ENCODE measurements at places on chromosomes 12 and 14.

- DNase-seq, result peak; percentile 36
Observed at GRCh38 chr12:49703647-49704137, 3.5 kb downstream of the FMNL3 start.

DNA sequence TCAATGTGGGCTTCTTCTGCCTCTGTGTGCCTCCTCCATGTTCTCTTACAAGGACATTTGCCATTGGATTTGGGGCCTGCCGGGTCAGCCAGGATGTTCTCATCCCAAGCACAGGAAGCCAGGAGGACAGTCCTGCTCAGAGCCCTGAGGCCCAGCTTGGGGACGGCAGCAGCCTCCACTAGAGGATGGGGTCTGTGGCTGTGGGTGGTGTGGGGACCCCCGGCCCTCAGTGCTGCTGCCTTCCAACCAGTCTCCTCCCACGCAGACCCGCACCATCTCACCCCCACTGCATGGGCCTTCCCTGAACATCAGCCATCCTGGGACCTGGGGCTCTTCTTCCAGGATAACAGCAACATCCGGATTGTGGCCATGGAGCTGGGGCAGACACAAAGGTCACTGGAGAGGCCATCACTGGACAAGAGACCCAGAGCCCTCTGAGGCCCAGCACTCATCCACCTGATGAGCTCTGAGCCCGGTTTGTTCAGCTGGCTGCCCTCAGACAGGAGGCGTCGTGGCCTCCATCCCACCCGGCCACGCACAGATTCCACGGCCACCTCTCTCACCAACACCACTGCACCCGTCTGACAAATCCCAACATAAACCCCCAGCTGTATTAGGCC is 56.5 kb upstream of the C14orf180 start:
- DNase-seq, result no peak

DNA sequence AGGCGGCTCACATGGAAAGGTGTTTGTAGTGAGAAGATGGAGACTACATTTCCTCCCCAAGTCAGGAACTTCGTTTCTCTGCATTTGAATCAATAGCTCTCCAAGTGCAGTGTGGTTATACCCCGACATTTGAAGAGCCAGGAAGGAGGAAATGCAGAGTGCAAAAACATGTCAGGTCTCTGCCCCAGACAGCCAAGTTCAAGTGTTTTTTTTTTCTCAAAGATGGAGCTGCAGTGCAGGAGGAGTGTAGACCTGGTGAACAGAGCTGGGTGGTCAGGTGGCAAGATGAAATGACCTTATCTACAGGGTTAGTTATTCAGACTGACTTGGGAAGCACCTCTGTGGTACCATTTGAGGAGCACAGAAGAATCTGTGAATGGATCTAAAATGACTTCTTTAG is 21.3 kb downstream of the MLXIP start:
- DNase-seq, result no peak

- DNase-seq, result no peak
Observed at GRCh38 chr14:98965076-98965475, 306.9 kb downstream of the BCL11B start.

- no peak for DNase-seq
Observed at GRCh38 chr14:74109369-74109768, 24.6 kb downstream of the LIN52 start.

DNA sequence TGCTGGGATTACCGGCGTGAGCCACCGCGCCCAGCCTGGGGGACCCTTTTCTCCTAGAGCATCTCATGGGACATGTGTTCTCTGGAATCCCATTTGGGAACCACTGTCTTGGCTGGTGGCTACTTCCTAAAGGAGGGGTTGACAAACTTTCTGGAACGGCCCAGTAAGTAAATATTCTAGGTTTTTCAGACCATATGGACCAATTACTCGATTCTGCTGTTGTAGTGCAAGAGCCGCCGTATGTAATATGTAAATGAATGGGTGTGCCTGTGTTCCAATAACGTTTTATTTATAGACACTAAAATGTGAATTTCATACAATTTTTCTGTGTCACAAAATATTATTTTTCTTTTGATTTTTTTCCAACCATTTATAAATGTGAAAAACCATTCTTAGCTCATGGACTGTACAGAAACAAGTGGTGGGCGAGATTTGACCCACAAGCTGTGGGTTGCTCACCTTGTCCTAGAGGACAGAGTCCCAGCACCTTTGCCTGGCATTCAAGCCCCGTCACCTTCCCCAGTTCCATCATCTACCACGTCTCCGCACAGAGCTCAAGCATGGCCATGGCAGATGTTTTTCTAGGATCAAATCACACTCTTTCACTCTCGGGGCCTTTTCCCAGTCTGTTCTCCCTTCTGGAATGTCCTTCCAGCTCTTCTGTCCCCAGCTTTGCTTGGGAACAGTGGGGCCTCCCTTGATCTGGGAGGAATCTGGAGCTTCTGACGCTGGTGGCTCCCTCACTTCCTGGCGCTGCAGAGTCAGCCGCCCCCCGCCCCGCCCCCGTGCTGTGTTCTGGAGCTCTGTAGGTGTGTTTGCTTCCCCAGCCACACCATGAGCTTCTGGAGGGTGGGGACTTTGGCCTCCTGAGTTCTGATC is 17.9 kb upstream of the RCOR1 start:
- no peak for DNase-seq

DNA sequence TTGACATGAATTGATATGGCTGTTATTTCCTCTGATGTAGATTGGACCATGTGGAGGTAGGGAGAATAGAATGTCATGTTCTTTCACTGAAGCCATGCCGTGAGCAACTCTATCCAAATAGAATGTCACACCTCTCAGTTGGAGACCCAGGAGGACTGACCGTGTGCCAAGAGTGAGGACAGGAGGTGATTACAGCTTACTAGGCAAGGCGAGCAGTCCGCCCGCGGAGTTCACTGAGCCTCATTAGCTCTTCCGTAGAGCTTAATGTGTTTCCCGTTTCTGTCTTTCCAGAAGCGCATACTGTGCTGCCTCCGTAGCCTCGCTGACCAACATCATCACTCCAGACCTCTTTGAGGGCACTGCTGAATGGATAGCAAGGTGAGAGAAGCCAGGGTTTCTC is 45.6 kb downstream of the FNTB start:
- no peak for DNase-seq

- no peak for DNase-seq
Observed at GRCh38 chr12:19284658-19285057, 154.6 kb upstream of the AEBP2 start.

- no peak for DNase-seq
Observed at GRCh38 chr12:47775100-47775911, 2.3 kb downstream of the SLC48A1 start.

DNA sequence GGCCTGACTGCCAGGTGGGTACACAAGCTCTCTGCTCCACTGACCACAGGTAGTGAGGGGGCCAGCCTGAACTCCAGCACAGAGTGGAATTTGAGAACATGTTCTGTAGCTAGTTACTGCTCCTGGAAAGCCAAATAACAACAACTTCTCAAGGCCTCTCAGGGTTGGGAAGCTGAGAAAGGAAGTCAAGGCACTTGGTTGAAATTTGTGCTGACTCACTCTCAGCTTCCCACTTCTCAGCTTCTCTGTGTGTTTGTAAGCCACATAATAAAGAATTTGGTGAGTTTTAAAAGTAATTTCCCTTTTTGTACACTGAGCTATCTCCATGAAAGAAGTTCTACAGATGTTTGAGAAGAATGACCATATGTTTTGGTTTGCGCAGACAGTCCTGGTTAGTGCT is 234.9 kb downstream of the KTN1 start:
- DNase-seq, result no peak

DNA sequence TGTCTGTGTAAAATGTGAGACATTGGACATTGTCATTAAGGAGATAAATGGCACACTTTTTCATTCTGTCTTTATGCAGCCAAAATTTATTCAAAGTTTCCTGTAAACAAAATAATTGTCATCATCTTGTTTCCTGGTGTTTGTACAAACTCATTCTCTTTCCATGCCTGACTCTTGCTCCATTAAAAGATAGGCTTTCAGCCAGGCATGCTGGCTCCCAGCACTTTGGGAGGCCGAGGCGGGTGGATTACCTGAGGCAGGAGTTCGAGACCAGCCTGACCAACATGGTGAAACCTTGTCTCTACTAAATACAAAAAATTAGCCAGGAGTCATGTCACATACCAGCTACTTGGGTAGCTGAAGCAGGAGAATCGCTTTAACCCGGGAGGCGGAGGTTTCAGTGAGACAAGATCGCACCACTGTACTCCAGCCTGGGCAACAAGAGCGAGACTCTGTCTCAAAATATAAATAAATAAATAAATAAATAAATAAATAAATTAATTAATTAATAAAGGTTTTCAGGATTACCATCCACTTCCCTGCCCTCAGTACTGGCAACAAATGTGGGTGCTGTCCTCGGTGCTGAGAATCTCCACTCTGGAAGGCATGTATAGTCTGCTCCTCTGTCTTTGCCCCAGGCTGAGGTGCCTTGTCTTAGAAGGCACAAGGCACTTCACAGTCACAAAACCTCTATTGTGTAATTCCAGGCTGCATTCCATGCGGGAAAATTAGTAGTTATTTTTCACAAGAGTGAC is 83.2 kb downstream of the PAH start:
- no peak for DNase-seq

- DNase-seq, result no peak
Observed at GRCh38 chr12:68376901-68377300, 44.7 kb upstream of the MDM1 start.

GRCh38 chr12:104538891-104539462 is 82.2 kb downstream of the CHST11 start:
- DNase-seq, result no peak

GRCh38 chr14:54168489-54168888 is 211.9 kb upstream of the BMP4 start:
- DNase-seq, result no peak

DNA sequence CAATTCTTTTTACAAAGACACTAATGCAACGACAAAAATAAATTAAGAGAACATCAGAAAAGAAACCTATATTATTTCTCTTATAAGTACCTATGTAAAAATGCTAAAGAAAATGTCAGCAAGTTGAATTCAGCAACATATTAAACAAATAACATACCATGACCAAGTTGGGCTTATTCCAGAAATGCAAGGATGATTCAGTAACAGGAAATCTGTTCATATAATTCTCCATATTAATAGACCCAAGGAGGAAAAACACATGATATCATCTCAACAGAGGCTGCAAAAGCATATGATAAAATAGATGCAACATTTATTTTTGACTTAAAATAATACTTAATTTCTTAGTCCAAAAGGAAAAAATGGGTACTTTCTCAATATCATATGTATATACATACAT is 25.1 kb upstream of the GPHB5 start:
- no peak for DNase-seq

GRCh38 chr12:52007158-52007921 is 594 bp downstream of the TAMALIN start:
- no peak for DNase-seq

GRCh38 chr14:50318031-50318626 is 6.0 kb downstream of the DMAC2L start:
- DNase-seq, result no peak

DNA sequence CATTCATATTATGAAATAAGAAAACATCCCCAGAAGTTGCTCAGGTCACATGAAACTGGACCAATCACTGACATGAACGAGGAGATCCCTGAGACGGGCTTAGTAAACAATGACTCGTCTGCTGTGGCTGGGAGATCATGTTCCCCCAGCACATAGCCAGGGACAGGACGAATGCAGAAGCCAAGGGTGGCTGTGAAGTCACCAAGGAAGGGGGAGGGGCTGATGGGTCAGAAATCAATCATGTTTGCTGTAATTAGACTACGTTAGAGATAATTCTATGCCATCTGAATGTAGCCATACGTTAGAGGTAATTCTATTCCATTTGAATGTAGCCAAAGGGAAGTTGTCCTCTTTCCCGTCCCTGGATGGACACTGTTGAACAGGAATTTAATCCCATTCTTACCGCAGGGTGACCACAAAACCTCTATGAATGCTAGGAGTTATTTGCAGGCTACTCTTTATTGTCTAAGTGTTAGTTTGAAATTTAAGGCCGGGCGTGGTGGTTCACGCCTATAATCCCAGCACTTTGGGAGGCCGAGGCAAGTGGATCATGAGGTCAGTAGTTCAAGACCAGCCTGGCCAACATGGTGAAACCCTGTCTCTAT is 332.9 kb downstream of the TMEM132D start:
- DNase-seq, result no peak

- no peak for DNase-seq
Observed at GRCh38 chr12:20439626-20440025, 71.3 kb downstream of the PDE3A start.

GRCh38 chr12:53047221-53048032 is 2.4 kb upstream of the TNS2 start:
- peak; percentile 33 for DNase-seq

DNA sequence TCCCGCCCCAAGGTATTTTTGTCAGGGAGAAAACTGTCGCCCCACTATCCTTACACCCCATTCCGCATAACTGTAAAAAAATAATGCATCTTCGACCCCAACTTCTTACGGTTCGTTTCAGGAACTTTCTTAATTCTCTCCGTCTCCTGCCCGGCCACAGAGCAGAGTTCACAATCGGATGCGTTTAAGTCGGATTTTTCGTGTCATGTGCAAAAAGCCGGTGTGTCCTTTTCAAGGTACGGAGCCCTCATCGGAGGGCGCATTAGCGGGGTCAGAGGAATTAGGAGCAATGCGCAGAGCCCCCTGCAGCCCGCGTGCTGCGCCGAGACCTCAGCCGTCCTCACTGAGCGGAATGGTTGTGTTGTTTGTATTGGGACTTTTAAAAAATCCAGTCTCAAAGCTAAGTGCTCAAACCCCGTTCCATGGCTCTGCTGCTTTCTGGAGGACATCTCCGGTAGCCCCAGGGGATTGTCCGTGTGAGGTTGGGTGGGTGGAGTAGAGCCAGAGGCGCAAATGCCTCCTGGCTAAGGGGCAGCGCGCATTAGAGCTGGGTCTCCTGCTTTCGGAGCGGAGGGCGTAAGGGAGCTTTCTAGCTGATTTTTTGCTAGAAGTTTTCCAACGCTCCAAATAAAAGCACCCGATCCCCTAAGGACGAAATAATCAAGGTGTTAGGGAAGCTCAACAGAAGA is 3.9 kb upstream of the GSC start:
- DNase-seq, result no peak

- no peak for DNase-seq
Observed at GRCh38 chr14:93331002-93331727, 1.7 kb downstream of the BTBD7 start.

DNA sequence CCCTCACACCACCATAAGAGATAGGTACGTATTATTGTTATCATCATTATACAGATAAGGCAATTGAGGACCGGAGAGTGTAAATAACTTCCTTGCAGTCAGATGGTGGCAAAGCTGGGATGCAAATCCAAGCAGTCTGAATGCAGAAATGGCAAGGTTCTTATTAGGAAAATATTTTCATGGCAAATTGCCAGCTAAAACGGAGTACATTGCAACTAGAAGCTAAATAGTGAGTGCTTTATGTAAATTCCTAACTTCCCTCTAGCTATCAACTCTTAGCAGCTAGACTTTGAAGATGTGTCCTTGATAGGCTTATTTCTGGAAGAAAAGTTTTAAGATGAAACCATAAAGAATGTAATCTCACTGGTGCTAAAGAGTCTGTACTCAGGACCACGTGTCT is 323.9 kb upstream of the DIO2 start:
- DNase-seq, result no peak

DNA sequence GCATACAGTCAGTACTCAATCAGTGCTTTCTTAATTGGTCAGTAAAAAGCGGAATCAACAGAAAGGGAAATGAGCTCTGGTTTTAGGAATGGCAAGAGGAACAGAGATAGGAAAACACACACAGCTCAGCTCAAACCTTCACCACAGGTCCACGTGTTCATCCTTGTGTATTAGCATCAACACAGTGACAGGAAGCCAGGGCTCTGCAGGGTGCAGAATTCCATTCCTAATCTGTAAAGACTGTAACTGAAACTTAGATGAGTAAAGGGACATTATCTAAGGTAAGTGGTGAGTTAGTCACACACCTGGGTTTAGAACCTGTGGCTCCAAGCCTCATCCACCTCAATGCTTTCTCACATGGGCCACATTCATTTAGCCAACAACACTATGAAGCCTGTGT is 1242.2 kb upstream of the TMEM132C start:
- no peak for DNase-seq

All from stimulated activated CD4-positive, alpha-beta T cell treated with anti-CD3 and anti-CD28 coated beads, Interleukin-1b, Interleukin-23, amount 100 ng/mL, for 24 hours (primary cell).